ENCODE measurements at places on chromosomes 7 and 10. TPM values are rescaled to one million over a fixed set of nuclear protein-coding genes. Genes with fewer than 3 reads are reported as not detected.

DNA sequence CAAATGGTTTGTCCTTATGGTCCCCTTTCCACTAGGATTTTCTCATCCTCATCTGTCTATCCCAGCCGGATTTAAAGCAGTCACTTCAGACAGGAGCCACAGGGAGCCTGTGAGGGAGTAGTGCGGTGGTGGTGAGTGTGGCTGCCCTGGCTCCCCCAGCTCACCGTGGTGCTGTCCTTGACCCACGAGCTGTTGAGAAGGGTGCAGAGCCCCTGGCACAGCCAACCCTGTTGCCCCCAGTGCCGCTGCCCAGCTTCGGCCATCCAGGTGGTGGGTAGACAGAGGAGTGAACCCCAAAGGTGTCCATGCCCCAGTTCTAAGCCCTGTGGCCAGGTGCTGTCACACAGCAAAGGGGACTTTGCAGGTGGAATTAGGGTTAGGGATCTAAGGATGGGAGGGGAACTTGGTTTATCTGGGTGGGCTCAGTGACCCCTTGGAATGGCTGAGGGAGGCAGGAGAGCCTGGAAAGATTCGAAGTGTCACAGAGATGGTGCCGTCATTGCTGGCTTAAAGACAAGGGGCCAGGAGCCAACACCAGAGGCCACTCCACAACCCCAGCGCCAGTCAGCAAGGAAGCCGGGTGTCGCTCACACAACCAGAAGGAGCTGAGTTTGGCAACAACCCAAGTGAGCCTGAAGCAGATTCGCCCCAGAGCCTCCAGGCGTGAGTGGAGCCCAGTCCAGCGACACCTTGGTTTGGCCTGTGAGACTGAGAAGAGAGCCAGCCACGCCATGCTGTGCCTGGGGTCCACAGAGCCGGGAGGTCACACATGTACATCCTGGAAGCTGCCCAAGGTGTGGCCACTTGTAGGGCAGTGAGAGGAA is 142.4 kb downstream of the ADCY1 start:
- H3K36me3 ChIP-seq, result no peaks in the 10 kb centered on the region
- H3K4me1 ChIP-seq, result no peaks in the 10 kb centered on the region
- H3K4me3 ChIP-seq, result no peak overlapping the region
- no peak for DNase-seq

The FAS gene
- total RNA-seq, result 1.6 TPM

GRCh38 chr10:104038537-104038936 is 47.1 kb downstream of the COL17A1 start:
- no peak overlapping the region for H3K27ac ChIP-seq
- H3K27me3 ChIP-seq, result no peaks in the 10 kb centered on the region
- no peak for DNase-seq
- no peaks in the 10 kb centered on the region for H3K4me1 ChIP-seq
- H3K36me3 ChIP-seq, result no peaks in the 10 kb centered on the region

DNA sequence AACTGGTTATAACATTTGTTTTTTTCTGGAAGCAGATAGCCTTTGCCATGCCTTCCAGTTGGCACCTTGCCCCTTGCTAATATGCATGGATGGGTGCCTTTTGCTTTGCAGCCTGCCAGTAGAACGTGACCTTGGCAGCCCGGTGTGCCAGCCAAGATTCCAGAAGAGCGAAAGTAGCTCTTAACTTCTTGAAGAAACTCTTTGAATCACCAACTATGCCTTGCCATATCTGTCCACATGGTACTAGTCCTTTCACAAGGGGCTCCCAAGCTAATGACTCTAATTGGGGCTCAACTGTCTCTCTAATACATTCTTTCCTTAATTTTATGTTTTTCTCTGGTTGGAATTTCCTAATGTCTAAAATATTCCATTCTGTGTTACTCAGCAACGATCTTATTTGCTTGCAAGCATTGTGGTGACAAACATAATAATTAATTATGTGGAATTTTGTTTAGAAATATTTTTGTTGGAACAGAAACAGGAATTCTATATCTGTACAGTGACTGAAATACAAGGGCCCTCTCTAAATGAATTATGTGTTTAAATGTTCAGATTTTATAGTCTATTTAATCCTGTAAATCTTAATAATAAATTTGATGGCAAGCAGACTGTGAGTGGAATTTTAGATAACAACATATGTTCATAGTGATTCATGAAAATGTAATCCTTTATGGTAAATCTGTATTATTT is 45.8 kb downstream of the HDAC9 start:
- H3K4me3 ChIP-seq, result peak overlapping the region; percentile 37
- peak; percentile 57 for DNase-seq
- peaks cover 6% of the 10 kb centered on the region for H3K36me3 ChIP-seq
- peak overlapping the region; percentile 59 for H3K27ac ChIP-seq
- H3K27me3 ChIP-seq, result no peaks in the 10 kb centered on the region

DNA sequence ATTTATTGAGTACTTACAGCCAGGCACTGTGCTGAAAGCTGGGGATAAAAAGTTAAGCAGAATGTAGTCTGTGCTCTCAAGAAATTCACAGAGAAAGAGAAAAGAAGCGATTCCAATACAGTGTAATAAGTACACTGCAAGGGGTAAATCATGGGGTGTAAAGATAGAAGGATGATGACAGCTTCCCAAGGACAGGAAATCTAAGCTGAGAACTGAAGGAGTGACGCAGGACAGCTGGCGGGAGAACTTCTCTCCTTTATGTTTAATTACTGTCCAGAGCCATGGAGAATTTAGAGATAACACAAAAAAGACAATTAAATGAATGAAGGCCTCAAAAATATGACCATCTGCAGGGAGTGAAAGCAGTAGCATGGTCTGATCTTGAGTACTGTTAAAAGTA is 34.8 kb downstream of the C7orf33 start:
- H3K4me1 ChIP-seq, result peaks cover 17% of the 10 kb centered on the region
- DNase-seq, result no peak
- H3K27me3 ChIP-seq, result no peaks in the 10 kb centered on the region
- H3K27ac ChIP-seq, result peak overlapping the region; percentile 58

DNA sequence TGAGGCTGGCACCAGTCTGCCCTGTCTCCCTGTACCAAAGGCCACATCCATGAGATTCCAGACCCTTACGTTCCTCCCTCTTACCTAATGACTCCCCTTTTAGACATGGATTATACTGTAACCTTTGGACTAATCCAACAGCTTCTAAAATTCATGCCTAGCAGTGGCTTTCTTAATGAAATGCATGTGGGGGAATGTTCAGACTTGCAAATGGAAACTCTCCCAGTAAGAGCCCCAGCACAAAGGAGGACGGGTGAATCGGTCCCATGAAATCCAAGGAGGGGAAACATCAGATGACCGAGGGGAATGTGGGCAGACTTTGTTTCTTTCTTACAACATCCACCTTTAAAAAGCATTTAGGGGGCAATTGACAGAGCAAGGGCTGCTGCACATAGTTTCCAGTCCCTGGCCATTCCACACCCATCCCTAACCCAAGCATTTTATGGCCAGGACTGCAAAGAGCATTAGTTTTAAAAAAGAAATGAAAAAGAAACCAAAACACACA is 71.5 kb downstream of the COL13A1 start:
- no peaks in the 10 kb centered on the region for H3K27me3 ChIP-seq
- H3K4me1 ChIP-seq, result no peaks in the 10 kb centered on the region
- H3K27ac ChIP-seq, result no peak overlapping the region
- H3K4me3 ChIP-seq, result no peak overlapping the region

DNA sequence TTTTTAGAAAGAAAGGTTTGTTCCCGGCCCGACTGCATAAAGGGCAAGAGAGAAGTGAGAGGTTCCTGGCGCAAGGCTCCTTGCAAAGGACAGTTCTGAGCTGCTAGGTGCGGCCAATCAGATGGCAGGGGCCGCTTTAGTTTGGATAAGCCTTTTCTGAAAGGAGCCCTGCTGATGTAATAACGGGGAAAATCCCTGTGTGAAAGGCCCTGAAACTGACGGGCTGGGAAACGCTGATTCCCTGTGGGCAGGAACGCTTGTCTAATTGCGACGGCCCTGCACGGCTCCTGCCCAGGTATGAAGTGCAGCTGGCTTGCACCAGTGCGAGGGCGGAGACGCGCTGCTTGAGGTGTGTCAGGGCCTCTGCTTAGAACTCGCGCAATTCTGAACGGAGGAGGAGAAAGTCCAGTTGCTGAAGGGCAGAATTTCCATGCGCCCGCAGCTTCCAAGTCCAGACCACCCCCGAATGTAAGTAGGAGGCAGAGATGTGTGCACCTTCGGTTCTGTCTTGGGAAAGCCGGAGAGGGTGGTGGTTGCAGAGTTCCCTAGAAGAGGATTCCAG is 30.5 kb downstream of the TACC2 start:
- peak overlapping the region; percentile 51 for H3K4me3 ChIP-seq
- no peaks in the 10 kb centered on the region for H3K27me3 ChIP-seq
- H3K4me1 ChIP-seq, result peaks cover 33% of the 10 kb centered on the region
- DNase-seq, result peak; percentile 58
- peak overlapping the region; percentile 98 for H3K27ac ChIP-seq

GRCh38 chr10:61153771-61154170 is 209.8 kb upstream of the RHOBTB1 start:
- no peaks in the 10 kb centered on the region for H3K36me3 ChIP-seq
- DNase-seq, result no peak
- no peaks in the 10 kb centered on the region for H3K27me3 ChIP-seq
- peaks cover 16% of the 10 kb centered on the region for H3K4me1 ChIP-seq
- no peak overlapping the region for H3K4me3 ChIP-seq

The ARHGEF5 gene
- 0.48 TPM for total RNA-seq
